ENCODE measurements at places on chromosomes 3 and 15.

GRCh38 chr3:71421820-71422566, 161.5 kb downstream of the FOXP1 start:
- no peak for DNase-seq

- no peak for DNase-seq
Observed at GRCh38 chr15:96622714-96623113, 292.2 kb downstream of the NR2F2 start.

DNA sequence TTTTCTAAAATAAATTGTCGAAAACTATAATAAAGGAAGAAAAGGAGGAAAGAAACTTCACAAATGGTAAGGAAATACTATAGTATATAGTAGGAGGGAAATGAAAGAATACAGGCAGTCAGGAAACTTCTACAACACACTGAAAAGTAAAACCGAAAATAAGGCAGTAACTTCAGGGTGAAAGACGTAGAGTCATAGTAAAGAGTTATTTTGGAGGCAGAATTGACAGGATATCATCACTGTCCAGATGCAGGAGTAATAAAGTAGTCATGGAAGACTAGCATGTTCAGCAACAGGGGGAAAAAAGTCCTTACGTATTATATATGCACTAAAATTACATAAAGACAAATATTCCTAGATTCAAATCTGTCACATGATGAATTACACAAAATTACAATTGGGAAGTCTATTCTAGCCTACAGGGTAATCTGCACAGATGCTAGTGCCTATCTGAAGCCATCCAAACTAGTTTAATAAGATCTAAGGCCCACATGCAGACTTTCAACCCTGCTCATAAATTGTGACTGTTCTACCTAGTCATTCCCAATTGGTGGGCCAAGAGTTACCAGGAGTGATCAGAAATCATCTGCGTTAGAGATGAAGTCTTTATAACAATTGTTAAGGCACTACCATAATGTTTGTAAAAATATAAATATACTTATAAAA, 14.0 kb downstream of the VPS13C start:
- DNase-seq: no peak

DNA sequence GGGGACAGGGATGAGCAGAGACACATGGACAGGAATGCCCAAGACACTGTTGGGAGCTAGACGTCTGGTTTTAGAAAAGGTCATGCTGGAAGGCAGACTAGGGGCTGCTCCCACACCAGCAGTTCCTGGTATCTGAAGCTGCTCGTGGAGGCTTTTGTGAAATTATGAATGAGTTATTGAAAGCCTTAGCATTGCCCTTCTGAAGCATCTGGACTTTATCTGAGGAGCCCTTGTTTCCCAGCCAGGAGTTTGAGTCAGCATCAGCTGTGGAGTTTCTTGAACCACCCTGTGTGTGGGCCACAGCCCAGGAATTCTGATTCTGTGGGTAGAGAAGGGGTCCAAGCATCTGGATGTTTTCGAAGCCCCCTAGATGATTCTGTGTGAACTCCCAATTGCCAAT, 258.7 kb downstream of the SLCO3A1 start:
- no peak for DNase-seq

GRCh38 chr15:39267685-39268084, 313.2 kb upstream of the THBS1 start:
- no peak for DNase-seq

All from kidney epithelial cell (primary cell).